ENCODE measurements at places on chromosomes 2 and 18. TPM values are rescaled to one million over a fixed set of nuclear protein-coding genes. Genes with fewer than 3 reads are reported as not detected.

GRCh38 chr18:10689236-10690034 is 163.6 kb downstream of the NAPG start:
- no peak for DNase-seq

DNA sequence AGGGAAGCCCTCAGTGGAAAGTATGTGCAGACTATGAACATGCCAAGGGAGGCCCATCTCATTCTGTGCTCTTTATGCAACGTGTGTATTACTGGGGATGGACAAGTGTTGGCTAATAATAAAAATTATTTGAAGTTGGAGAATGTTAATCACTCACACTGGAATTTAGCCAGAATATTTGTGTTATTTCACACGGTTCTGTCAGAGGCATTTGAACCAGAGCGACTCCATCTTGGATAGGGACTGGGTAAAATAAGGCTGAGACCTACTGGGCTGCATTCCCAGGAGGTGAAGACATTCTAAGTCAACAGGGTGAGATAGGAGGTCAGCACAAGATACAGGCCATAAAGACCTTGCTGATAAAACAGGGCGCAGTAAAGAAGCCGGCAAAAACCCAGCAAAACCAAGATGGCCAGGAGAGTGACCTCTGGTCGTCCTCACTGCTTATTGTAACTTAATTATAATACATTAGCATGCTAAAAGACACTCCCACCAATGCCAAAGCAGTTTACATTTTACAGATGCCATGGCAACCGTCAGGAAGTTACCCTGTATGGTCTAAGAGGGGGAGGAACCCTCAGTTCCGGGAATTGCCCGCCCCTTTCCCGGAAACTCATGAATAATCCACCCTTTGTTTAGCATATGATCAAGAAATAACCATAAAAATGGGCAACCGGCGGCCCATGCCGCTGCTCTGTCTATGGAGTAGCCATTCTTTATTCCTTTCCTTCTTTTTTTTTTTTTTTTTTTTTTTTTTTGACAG is 2.6 kb upstream of the FZD5 start:
- DNase-seq = no peak

DNA sequence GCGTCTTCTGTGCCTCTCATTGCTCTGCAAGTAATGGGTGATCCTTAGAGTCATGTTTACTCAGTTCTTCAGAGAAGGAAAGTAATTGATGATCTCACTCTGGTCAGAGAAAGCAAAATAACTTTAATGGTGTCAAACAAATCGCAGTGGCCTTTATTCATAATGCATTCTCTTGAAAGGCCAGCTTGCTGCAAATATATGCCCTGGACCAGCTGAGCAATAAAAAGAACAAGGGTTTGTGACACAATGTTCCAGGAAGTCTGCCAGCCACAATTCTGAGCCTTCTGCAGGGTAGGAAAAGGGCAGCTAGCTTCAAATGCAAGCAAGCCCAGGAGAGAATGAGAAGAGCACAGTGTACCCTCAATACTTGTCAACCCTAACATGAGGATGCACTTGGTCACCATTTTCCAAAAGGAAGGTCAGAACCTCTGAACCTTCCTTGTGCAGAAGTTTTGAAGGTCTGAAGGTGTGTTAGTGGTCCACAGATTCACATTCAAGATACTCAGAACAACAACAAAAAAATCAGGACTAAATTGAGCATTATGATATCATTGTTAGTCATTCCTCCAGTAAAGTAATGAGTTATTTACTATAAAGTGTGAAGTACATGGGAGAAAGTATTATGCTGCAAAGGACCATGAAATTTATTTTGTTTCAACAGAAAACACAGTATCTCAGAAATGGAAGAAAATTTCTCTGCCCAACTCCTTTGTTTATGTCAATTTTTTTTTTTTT is 355.6 kb downstream of the PAX3 start:
- DNase-seq = no peak

Gene FAM117B
- total RNA-seq = 22.8 TPM

All from neural crest cell (in vitro differentiated cells).